K562 (cell line): ENCODE measurements at places on chromosomes 12 and 14. TPM values are rescaled to one million over a fixed set of nuclear protein-coding genes. Genes with fewer than 3 reads are reported as not detected.

LMNTD1 gene
- not detected in 2 replicates for polyA plus RNA-seq

GRCh38 chr12:51071663-51072062 is 11.7 kb downstream of the CSRNP2 start:
- no peak overlapping the region for H3K4me3 ChIP-seq
- peaks cover 14% of the 10 kb centered on the region; the same call in 2 of the 3 replicates for H3K4me1 ChIP-seq
- H3K27me3 ChIP-seq = no peaks in the 10 kb centered on the region

DNA sequence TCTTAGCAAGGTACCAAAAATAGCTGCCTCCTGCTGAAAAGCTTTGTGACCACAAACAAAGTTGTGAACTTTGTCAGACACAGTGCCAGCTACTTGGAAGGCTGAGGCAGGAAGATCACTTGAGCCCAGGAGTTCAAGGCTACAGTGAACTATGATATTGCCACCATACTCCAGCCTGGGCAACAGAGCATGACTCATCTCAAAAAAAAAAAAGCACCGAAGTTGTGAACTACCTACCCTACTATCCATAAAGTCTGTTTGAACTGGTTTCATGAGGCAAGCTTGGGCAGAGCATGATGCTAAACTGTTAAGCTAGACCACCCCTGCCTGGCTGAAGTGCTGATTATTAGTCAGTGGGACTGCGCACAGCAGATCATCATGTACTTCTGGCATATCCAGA is 75.5 kb downstream of the RAD52 start:
- H3K36me3 ChIP-seq = peaks cover 65% of the 10 kb centered on the region
- H3K27me3 ChIP-seq = no peaks in the 10 kb centered on the region
- DNase-seq = no peak
- H3K27ac ChIP-seq = no peak overlapping the region

DNA sequence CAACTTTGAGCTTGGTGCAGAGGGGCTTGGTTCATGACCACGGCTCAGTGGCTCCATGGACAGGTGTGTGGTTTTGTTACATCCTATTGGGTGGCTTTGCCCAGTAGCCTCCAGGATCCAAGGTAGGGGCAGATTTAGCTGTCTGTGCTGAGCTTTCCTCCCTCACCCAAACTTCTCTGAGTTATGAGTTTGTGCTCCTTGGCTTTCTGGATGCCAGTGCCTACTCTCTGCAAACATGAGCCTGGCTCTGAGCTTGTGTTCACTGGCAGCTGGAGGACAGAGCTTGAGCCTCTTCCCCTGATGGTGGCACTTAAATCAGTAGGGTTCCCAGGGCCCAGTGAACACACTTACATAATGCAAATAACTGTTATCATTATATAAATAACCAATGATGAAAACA is 45.3 kb upstream of the HECTD1 start:
- no peaks in the 10 kb centered on the region for H3K27me3 ChIP-seq
- no peak for DNase-seq
- no peak overlapping the region for H3K4me3 ChIP-seq
